ENCODE measurements at places on chromosomes 5 and 9.

DNA sequence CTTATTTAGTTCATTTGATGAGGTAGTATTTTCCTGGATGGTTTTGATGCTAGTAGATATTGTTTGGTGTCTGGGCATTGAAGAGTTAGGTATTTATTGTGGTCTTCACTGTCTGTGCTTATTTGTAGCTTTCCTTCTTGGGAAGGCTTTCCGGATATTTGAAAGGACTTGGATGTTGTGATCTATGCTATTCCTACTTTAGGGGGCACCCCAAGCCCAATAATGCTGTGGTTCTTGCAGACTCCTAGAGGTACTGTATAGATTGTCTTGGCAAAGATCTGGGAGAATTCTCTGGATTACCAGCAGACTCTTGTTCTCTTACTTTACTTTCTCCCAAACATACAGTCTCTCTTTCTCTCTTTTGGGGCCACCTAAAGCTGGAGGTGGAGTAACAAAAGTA lies 315.7 kb downstream of the MAT2B start:
- peak; percentile 4 for DNase-seq

- DNase-seq: no peak
Observed at GRCh38 chr9:113222482-113222841, 1.1 kb downstream of the SLC31A1 start.

- no peak for DNase-seq
Observed at GRCh38 chr9:137590469-137591383, at the start of gene ZMYND19. Gene ZMYND19 (minus strand): TSS chr9:137590512. CDS start chr9:137590263, 249 bp downstream.

DNA sequence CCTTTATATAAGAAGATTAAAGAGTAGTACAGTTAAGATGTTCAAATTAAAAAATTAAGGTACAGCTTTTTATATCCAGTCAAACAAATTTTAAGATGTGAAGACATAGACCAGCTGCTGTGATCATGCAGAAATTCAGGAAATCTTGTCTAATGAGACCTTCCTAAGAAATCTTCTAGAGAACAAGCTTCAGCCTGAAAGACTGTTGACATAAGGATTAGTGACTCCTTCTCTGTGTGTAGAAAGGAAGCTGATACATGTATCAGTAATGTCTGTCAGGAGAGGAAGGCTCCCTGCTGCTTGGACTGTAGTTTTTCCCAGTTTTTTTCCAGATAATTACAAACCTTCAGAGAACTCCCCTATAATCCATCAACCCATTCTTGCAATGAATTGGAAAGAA lies 75.8 kb upstream of the PCSK5 start:
- no peak for DNase-seq

- DNase-seq: peak; percentile 20
Observed at GRCh38 chr5:12023614-12024241, 119.5 kb upstream of the CTNND2 start.

DNA sequence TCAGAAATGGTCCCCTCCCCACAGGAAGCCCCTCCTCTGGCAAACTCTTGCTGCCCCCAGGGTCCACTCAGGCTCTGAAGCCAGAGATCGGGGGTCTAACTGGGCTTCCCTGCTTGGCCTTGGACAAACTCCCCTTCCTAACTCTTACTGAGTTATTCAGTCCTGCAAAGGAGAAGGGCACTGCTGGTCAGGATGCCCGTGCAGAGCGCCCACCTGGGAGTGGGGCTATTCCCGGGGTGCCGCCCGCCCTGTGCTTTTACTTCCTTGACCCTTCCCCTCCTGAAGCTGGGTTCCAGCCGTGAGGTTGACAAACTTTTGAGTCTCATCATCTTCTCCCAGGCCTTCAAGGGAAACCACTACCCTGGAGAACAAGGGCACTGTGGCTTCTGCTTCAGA lies 4.9 kb downstream of the TBC1D9B start:
- no peak for DNase-seq

GRCh38 chr5:167754501-167755021 lies 536.9 kb upstream of the WWC1 start:
- DNase-seq: no peak

- no peak for DNase-seq
Observed at GRCh38 chr5:80566711-80567259, 3.3 kb downstream of the ANKRD34B start.

GRCh38 chr9:129889122-129889940 lies 54.1 kb downstream of the USP20 start:
- no peak for DNase-seq

DNA sequence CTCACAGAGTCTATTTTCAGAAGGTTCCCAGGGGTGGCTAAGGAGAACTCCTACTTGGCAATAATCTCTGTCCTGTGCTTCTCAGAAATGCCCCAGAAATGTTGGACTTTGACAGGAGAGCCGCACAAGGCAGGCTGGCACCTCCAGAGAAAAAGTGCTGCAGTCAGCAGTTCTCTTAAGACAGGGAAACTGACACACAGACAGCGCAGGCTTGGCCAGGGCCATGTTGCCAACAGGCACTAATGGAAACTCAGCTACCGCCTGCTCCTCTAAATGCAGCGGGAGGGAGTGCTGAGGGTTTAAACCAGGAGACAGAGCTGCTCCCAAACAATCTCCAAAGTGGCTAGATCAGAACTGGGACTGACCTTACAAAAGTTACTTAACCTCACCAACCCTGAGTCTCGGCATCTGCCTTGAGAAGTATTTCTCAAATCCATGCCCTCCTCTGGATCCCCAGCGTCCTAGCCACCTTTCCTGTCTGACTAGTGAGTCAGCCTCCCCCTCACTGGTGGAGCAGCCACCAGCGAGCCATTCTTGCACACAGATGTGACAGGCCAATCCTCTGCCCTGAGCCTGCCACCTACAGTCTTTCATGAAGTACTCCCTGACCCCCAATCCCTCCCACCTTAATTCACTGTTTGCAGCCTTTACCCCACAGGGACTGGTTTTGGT lies 186.4 kb downstream of the CDK5RAP2 start:
- no peak for DNase-seq

- DNase-seq: no peak
Observed at GRCh38 chr5:181280251-181280762, 19.4 kb upstream of the TRIM52 start.

DNA sequence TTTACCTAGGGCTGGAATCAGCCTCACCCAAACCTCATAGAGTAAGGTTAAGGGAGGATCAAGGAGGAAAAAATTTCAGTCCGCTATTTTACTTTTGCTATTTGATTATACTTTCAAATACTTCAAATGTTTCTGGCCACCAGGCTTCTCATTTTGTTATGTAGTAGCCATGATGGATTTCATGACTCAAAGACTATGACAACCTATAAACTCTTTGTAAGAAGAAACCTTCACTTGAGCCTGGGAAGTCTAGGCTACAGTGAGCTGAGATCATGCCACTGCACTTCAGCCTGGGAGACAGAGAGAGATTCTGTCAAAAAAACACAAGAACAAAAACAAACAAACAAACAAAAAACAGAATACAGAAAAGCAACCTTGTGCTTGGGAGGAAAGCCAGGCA lies 293.6 kb upstream of the TNC start:
- DNase-seq: no peak

DNA sequence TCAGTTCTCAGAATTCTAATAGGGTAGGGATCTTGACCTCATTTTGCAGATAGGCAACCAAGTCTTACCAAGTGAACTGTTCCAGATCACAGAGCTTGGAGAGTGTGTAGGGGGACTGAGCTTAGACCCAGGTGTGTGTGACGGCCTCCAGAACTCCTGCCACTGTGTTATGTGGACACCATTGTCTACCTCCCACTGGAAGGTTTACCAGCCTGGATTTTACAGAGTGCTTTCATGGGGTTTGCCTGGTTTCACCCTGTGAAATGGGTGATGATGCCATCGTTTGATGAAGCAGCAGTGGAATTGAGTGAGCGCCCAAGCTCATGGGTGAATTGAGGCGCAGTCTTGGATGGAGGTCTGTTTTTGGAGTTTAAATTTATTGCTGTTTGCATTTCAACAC lies 23.6 kb downstream of the TJP2 start:
- DNase-seq: no peak

DNA sequence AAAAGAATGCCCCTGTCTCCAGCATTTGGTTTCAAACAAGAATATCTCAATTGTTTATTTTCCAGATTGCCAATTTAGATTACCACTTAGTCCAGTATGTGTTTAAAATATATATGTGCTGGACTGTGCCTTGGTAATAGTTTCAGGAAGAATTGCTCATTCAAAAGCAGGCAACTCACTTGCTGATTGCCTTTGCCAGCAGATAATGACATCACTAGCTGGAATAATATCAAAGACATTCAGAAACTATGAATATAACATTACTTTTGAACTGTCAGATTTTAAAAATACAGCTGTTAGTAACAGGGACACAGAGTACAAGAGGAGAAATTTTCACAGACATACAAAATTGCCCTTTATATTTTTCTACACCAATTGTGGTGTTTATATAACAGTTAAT lies 96.0 kb upstream of the ITGA2 start:
- no peak for DNase-seq

DNA sequence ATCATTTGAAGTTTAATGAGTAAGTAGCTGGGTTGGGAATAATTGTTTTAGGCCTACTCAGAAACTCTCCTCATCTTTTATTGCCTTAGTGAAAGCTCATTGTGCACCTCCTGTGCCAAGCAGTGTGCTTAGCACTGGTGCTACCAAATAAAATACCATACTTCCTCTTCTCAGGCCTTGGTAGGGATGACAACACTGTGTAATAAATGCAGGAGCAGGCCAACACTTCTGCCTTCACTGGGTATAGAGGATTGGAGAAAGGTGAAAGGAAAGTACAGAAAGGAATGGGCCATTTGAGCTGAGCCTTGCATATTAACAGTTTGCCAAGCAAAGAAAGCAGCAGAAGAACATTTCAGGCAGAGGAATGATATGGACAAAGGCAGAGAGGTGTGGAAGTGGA lies 285.7 kb downstream of the NR3C1 start:
- no peak for DNase-seq

DNA sequence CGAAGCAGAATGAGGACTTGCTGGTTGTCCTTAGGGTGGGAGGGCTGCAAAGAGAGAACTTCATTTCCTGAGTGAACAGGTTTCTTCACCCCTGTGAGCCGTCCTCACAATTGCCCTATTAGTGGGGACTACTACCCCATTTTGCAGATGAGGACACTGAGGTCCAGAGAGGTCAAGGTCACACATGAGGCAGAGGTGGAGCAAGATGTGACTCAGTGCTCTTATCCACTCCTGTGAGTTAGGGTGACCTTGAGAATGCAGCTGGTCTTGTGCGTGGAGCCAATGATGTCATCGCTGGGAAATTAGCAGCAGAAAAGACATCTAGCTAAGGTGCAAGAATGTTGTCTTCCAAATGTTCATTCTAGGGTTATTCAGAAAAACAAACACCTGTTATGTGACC lies 26.9 kb downstream of the GPRIN1 start:
- no peak for DNase-seq

GRCh38 chr9:131677049-131677443 lies 62.8 kb downstream of the RAPGEF1 start:
- DNase-seq: no peak

- DNase-seq: no peak
Observed at GRCh38 chr5:354581-355378, 33.3 kb downstream of the AHRR start.

DNA sequence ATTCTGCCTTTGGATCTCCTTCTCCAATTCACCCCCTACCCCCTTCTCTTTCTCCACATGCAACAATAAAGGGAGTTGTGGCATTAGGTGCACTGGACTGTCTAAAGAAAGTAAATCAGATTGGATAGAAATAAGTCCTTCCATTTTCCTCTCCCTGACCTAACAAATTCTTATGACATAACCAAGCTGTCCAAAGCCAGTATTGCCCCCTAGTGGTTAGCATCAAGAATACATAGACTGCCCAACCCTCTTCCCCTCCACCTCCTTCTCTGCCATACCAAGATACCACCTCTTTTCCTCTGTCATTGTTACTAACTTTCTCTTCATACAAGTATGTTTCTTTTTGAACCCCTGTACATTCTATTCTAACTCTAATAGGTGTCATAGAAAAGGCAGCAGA lies 45.7 kb downstream of the PPARGC1B start:
- peak; percentile 16 for DNase-seq

DNA sequence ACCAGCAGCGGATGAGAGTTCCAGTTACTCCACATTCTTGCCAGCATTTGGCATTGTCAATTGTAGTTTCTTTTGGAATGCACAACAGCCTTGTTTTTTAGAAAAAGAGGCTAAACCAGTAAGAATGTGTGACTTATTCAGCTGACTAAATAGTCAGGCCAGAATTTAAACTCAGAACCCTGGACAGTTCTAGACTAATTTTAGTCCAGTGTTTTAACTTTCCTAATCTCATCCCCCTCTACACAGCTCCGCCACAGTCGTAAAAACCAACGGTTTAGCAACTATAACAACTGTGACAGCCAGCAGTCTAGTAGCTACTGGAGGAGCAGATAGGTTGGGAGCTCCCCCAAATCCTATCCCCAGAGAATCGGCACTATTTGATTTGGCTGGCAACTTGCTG lies 103.7 kb downstream of the FOXD1 start:
- DNase-seq: no peak

DNA sequence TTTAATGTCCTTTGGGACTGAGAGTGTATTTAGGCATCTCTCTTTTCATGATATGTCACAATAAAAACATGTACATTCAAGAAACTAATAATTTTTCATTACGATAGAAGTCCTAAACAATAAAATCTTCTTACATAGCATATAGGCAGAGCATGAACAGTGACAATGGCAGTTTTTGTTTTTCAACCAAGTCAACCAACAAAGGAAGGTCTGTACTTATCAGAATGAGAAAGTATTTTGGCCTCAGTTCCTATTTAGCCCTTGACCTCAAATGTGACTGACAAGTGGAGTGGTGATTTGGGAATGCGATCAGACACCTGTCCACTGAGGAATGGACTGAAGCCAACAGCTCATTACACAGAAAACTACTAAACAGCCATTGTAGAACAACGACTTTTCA lies 219.5 kb downstream of the TMEM161B start:
- DNase-seq: no peak

DNA sequence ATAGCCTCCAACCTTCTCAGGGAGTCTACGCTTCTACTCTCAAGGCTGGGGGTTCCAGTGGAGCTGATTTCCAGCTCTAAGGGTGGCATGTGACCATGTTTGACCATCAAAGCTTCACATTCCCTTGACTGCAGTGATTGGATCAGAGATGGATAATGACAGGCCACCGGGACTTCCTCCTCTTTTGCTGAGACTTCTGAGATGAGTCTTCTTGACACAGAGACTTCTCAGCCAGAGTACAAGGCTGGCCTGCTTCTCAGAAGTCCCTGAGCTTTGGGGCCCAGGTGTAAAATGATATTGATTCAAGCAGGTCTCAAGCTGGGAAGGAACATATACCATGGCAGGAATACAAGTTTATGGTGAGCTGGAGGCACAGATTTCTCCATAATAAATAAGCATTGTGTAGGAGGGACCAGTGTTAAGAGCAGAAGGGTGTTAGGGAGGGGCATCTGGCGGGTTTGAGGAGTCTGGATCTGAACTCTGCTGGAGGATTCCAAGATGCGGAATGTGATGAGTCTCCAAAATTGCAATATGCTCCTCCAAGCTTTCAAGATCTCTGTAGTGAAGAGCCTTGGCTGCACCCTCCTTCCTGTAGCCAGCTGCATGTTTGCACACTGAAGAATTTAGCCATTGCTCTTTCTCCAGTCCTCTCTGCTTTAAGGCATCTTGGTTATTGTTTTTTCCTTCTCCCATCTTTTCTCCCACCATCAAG lies 41.7 kb upstream of the HSD17B4 start:
- no peak for DNase-seq

GRCh38 chr5:4989118-4989517 lies 151.0 kb upstream of the ADAMTS16 start:
- no peak for DNase-seq

Measured in iPS DF 6.9 (cell line).